Jurkat, Clone E6-1 (cell line): ENCODE measurements at places on chromosomes 2 and 18.

DNA sequence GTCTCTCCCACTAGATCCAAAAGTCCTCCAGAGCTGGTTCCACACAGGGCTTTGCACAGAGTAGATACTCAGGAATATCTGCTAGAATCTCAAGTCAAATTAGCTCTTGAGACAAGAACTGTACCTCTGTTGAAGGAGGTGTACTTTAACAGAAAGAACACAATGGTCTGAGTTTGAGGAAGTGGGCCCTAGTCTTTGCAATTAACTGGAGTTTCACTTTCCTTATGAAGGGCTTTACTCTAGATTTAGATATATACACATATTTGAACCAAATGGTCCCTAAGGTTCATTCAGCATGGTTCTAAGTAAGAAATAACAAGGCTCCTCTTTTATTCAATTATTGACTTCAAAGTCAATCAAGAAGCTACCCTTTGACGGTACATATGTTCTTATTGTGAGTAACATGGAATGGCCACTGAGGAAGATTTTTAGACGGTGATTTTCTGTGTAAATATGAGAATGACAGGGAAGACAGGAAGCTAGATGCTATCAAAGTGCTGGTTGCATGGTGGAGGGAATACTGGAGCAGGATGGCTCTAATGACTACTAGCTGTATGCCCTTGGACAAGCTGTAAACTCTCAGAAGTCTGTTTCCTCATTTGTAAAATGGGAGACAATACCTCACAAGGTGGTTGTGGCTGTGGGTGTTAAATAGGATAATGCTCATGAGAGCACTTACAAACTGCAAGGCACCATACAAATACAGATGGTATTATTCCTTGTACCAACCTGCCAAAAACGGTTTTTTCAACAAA is 73.5 kb upstream of the SERTAD2 start:
- no peak for DNase-seq

DNA sequence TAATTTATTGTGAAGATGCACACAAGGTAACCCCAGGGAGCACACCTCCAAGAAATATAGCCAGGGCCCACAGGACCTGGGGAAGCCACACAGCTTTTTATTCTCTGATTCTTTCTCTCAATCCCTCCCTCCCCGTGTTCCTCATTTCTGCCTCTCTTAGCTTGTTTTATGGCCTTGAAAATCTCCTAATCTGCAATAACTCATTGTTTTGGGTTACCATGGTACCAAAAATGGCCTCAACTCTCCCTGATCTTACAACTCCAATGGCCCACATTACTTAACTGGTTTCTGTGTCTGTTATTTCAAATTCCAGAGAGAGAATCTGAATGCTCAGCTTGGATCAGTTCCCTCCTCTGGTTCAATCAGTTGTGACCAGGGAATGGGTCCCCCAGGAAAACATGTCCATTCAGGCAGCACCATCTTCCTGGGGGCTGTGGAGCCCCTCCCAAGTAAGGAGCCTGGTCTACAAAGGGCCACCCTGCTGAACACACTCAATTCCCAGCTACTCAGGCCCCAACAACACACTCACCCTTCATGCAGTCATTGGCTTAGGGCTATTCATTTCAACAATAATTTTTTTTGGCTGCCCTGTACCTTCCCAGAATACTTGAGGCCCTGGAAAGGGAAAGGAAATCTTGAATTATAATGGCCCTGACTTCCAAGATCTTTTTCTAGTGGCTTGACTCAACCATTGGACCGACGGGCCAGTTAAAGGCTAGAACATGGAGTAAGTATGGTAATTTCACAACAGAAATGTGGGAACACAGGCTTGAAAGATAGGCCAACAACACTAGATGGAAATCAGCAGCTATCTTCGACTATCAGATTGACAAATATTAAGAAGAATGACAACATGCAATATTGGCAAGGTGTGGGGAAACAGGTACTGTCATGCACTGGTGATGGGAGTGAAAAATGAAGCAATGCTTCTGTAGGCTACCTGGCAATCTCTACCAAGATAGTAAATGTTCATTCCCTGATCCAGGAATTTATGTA is 41.6 kb upstream of the ST3GAL5 start:
- DNase-seq = no peak

GRCh38 chr2:14547830-14548229 is 84.7 kb upstream of the LRATD1 start:
- DNase-seq = no peak

GRCh38 chr2:236162031-236162845 is 5.9 kb downstream of the GBX2 start:
- no peak for DNase-seq

DNA sequence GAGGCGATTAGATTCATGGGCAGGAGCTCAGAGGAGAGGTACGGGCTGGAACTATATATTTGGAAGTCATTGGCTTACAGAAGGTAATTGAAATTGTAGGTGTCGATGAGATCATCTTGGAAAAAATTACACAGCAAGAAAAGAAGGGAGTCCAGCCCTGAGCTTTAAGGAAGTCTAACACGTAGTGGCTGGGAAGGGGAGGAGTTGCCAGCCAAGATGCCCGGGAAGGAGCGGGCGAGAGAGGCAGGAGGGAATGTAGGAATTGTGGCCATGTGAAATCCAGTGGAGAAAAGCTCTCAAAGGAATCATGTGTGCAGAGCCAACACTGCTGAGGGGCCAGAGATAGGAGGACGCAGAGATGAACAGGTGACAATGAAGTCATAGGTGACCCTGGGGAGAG is 25.6 kb upstream of the SCYGR1 start:
- no peak for DNase-seq
